ENCODE measurements at places on chromosomes 4 and X.

DNA sequence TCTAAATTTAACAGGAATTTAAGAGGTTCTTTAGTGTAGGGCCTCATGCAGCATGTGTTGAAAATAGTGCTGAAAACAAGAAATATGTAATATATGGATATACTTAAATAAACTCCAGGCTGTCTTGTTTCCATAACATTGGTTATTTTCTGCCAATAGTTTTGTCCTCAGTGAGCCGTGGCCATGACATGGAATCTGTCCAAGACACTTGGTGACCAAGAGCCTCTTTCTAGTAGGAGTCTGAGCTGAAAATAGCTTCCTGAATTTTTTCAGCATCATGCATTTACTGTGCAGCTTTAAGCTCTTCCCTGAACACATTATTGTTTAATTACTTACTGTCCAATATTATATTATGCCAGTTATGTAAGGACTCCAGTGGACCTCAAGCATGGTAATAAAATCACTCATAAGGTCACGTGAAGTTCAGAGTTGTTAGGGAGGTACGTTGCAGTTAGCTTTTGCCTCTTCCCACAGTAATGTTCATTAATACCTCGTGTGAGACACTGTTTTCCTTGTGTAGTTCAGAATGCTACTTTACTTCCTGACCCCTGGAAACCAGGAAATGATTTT is 488.2 kb downstream of the GRID2 start:
- DNase-seq, result no peak

DNA sequence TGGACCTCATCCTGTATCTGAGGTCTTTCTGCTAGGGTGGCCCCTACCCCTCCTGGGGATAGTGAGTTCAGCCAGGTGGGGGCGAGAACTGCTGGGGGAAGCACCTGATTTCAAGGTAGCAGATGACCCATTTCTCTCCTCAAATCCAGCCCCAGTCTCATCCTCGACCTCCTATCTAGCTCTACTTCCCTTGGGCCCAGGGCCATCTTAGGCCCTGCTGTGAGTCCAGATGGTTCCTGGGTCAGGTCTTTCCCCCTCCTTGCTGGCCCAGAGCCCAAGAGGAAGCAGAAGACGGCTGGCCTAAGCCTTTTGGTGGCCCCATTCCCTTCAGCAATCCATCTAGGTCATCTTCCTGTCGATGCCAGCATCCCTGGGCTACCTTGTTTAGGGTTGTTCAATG is 3.3 kb downstream of the CDK16 start:
- DNase-seq, result no peak

GRCh38 chrX:139798701-139799100 is 90.7 kb upstream of the MCF2 start:
- no peak for DNase-seq

GRCh38 chr4:121838136-121838535 is 14.5 kb upstream of the CCNA2 start:
- DNase-seq, result no peak

DNA sequence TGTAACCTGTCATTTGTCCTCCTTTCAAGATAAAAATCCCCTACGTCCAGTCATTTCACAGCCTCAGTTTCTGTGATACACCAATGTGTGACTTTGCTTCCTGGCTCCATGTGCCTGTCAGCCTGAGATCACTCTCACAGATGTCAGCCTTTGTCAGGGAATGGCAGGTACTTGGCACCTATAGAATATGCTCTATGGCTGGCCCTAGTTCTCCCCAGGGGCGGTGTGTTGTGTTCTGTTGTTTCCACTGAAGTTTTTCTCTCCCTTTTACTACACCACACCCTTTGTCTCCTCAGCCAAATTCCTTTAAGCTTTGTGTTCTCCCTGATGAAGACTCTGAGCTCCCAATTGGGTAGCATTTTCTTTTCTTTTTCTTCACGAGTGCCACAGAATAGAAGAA is 81.7 kb downstream of the ALPK1 start:
- no peak for DNase-seq

DNA sequence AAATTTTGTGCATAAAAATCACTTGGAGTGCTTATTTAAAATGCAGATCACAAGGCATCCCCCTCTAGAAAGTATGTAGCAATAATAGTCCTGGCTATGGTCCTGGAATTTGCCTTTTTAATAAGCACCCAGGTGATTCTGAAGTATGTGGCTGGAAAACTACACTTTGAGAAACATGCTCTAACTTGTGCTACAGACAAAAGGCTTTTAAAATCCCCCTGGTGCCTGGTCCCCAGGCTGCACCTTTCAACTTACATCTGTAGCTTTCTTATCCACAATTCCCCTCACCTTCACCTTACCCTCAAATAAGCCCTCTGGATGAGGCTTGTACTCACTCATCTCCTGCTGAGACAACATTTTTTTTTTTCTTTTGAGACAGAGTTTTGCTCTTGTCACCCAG is 21.1 kb downstream of the ART3 start:
- DNase-seq, result no peak

GRCh38 chrX:307261-308111 is 11.1 kb downstream of the GTPBP6 start:
- DNase-seq, result no peak

DNA sequence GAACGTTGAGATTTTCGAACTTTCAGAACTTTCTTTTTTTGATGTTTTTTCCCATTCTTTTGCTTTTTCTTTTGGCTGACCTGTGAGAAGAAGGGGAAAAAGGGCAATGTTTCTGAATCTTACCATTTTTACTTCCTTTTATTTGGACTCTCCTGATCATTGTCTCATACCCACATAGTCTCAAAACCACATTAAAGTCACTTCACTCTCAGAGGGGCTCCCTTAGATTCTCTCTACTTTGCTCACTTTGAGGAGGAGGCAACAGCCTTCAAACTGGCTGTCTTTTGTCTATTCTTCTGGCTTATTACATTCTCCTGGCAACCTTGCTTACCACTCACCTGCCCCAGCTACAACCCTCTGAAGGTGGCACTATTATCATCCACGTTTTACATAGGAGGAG is 3.7 kb downstream of the CXCL9 start:
- no peak for DNase-seq

- no peak for DNase-seq
Observed at GRCh38 chr4:185567381-185568376, 32.4 kb upstream of the PDLIM3 start.

DNA sequence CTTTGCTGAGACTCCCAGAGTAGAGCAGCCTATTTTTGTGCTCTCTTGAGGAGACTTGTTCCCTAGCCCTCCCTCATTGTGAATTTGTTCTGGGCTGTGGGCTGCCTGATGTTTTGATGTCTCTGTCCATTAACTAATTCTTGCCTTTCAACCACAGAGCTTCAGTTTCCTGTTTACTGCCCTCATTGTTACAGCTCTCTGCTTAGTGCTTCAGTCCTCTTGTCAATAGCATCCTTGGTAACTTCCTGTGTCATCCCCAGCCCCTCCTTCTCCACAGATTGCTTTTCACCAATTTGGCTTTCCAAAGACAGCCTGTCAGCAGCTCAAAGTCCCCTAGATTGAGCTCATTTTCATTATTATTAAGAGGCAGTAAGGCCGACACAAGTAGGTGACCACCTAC is 69.9 kb downstream of the COX7B2 start:
- DNase-seq, result no peak

GRCh38 chr4:118884716-118885115 is 3.9 kb upstream of the SYNPO2 start:
- no peak for DNase-seq

DNA sequence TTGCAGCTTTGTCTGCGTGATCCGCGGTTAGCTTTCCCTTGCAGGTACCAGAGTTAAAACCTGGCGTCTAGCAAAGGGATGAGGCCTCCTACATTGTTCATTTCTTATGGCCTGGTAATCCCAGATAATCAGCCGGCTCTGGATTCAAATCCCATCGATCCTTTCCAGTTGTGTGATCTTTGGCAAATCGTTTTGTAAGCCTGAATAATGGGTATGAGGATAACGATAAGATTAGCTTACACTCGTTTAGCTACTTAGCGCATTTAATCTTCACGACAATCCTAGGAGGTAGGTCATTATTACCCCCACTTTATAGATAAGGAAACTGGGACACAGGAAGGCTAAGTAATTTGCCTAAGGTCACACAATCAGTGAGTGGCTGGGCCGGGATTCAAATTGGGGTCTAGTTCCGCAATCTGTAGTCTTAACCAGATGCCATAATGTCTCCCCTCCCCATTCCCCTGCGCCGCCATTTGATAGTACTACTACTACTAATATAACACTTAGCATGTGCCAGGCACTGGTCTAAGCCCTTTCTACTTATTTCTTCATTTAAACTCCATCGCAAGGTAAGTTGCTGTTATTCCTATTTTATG is 1.7 kb upstream of the UBA1 start:
- peak; percentile 80 for DNase-seq

DNA sequence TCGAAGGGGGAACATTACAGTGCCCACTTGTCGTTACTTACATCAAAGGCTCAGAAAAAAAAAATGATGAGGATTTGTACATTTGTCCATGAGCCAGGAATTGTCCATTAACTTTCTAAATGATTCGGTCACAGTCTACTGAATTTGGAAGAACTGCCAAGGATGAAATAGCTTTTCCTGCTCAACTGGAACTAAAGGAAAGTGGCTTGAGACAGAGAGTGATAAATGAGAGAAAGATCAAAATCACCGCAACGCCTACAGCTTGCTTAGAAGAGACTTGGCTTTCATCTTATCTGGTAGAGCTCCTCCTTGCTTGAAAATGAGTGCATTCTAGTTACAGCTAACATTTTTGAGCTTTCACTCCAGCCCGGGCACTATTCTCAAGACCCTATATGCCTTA is 55.5 kb upstream of the ADGRG2 start:
- no peak for DNase-seq

DNA sequence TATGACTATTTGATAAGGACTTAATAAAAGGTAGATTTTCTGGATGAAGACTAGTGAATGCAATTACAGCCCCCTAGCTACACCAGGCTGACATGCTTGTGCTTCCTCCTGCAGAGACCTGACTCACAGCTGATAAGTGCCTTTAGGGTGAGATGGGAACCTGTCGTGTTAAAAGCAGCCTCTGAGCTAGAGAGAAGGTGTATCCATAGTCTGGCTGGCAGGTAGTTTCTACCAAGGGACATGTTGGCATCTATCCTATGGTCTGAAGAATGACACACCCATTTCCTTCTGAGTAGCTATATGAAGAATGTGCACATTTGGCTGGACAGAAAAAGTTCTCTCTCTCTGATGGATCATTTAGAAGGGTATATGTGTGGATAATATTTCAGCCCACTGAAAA is 64.1 kb downstream of the PARM1 start:
- DNase-seq, result no peak

DNA sequence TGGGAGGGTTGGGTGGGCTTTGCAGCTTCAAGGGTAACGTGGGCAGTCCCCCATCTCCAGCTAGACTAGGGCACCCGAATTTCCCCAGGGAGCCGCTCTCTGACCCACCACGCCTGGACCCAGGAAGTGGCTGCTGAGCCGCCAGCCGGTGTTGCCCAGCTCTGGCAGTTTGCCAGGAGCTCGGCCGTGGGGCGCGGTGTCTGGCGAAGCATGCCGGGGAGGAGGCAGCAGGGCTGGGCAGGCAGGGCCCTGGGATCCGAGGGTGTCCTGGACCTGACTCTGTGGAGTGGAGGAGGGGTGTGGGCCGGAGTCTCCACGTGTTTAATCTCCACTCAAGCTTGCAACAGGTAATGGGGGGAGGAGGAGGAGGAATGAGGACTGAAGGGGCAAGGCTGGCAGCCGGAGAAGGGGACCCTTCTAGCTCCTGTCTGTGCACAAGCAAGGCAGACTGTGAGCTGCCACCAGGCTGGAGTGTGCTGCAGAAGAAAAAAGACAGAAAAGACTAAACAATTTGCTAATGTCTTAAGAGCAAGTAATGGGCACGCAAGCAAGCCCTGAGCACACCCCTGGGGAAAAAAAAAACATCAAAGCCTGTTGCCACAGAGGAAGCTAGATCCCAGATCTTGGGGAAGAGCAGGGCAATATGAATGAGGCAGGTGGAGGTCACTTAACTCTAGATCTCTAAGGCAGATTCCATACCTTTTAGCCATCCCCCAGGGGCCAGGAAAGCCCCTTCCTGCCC is 2.4 kb downstream of the LONRF3 start:
- peak; percentile 20 for DNase-seq

DNA sequence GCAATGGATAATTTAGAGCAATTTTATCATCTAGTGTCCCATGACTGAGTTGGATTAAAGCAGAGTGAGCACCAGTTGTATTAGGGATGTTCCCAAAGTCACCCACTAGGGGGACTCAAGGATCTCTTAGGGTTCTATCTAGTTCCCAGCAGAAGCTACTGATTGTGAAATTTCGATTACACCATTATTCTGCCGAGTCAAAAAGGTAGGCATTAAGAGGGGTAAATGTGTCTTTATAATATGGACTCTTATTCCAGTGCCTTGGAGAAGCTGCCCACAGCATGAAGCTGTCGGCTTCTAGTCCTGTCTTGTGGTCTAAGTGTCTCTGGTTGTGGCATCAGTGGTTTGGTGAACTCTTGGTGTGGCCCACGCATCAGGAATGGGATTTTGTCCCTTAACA is 53.3 kb downstream of the RGS12 start:
- peak; percentile 47 for DNase-seq

- no peak for DNase-seq
Observed at GRCh38 chrX:136115904-136116297, 31.4 kb upstream of the FHL1 start.

- no peak for DNase-seq
Observed at GRCh38 chr4:100510551-100510950, 7.3 kb downstream of the EMCN start.

GRCh38 chr4:175246941-175247340 is 328.8 kb downstream of the ADAM29 start:
- DNase-seq, result no peak

- no peak for DNase-seq
Observed at GRCh38 chr4:118224243-118224829, 128.5 kb downstream of the PRSS12 start.

DNA sequence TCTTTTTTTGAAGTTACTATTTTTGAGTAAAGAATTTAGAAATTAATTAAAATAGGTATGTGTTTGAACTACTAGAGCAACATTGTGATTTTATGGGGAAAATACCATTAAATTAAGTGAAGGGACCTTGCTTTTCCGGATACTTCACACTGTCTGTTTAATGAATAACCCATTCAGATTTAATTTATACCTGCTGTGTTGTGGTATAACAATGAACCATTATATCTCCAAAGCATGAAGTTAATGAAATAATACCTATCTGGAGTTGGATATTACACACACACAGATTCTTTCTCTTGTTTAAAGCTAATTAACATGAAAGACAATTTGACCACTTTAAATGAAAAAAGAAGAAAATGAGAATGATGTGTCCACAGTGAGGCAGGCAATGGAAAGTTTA is 195.0 kb upstream of the GPRIN3 start:
- no peak for DNase-seq

All from WERI-Rb-1 (cell line).